ENCODE measurements at places on chromosomes 11 and 22. TPM values are rescaled to one million over a fixed set of nuclear protein-coding genes. Genes with fewer than 3 reads are reported as not detected.
A peak's percentile ranks its signal among the peaks of the same experiment; 100 is the strongest.

DNA sequence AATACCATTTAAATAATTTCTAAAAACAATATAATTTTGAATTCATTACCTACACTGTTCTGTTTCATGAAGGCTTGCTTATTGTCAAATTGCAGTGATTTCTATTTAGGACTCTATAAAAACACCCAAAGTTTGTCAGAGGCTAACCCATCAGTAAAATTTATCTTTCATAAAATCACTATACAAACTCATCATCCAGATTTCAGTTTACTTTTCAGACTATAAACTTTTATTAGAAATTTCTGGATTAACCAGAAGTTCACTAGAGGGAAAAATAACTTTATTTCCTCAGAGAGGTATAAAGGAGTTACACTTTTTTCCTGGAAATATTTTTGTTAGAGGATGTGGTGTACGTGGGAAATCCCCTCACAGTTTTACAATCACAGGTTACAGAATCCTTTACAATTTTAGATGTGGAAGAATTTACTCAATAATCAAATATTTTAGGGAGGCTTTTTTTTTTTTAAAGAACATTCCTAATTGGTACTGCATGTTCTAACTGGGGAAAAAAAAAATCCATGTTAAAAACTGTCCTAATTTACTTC, 176.7 kb downstream of the SWAP70 start:
- DNase-seq: no peak

DNA sequence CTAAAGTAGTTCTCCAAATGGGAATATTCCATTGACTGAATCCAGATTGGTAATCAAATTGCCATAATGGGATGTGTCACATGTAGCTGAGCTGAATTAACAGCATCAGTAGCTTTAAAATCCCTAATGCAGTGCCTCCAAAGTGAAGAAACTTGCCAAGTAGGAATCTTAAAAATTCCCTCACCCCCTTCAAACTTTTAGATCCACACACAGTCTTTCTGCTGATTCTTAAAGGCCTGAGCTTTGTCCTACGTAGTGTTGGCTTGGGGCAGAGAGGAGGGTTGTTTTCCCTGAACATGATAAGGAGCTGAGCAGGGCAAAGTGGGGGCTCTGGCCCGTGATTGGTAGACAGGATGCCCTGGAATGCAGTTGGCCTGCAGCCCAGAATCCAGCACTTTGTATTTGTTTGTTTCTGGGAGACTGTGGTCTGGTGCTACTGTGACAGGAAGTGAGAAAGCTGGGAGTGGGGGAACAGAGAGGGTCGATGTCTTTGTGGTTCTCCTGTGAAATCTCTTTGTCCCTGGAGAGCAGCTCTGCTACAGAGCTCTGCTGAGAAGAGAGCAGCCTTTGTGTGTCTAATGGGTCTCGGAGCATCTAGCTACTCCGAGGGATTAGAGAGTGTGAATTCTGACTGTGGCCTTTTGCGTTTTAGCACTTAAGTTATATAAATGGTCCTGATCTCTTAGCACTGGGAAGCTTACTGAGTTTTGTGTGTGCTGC, 16.9 kb downstream of the CTNND1 start:
- DNase-seq: peak; percentile 98

The GGTLC3 gene
- total RNA-seq: not detected

The CASP4 gene
- 133 TPM for total RNA-seq

DNA sequence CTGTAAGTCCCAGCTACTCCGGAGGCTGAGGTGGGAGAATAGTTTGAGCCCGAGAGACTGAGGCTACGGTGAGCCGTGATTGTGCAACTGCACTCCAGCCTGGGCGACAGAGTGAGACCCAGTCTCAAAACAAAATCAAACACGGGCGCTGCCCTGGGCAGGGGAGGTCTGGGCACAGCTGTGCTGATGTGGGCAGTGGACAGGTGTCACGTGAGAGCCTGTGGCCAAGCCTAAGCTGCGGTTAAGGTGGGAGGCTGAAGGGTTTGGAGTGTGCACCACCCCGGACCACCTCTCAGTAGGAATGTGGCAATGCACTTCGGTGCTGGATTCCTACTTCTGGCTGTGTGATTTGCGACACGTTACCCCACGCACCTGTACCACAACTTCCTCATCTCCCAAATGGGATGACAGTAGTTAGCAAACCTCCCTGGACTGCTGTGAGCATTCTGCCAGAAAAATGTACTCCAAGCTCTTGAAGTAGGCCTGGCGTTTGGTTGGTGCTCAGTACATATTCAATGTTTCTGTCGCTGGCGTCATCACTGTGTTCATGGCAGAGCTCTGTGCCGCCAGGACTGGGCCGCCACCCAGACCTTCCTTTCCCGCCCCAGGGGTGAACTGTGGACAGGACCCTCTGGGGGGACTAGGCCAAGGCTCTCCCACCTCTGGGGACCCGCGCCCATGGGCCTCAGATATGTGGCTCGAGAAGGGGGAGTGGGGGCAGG, 807 bp upstream of the ZNF74 start:
- DNase-seq: no peak

The PLAAT2 gene
- total RNA-seq: not detected

The NAALAD2 gene
- total RNA-seq: 1.9 TPM

The MADD gene
- total RNA-seq: 27.2 TPM

DNA sequence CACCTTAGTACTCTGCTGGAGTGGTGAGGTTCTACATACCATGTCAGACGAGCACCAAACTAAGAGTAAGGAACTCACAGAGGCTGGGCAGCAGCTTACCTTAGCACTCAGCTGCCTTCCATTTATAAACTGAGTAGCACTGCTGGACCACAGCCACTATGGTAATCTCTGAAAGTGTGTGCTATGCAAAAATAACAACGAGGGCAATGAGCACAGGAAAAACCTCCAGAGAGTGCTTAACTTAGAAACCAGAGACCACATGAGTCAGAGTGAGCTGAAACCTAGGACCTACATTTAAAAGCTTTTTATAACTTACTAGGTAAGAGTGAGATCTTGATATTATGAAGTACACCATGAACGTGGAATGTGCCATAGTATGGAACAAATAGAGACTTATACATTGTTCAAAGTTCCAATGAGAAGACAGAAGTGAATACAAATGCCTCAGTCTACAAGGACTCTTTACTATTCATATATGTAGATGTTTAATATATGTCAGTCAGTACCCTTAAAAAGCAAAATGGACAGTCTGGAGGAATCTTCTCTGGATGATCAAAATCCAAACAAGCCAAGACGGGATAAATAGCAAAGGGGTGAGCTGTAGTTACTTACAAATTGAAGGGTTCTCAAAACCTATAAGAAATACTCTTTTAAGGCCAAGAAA, 17.2 kb upstream of the CD59 start:
- peak; percentile 30 for DNase-seq

- peak; percentile 72 for DNase-seq
Observed at GRCh38 chr11:128949791-128950454, 7.3 kb upstream of the TP53AIP1 start.

DNA sequence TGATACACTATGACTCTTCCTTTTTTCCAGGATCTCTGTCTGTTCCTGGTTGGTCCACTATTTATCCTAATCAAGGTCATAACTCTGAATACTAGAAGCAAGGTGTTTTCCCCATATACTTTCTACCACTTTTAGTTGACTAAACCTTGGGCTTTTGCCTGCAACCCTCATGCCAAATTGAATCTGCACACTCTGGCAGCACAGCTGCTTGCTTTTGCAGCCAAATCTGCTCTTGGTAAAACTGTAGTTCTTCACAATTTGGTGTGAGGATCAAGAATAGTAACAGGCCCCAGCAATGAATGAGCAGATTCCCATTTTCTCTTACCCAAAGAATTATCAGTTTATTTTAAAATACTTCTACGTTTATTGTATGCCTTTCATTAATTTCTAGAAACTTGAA, 586.5 kb upstream of the CNTN5 start:
- DNase-seq: no peak

GRCh38 chr11:44779736-44780520, 53.2 kb downstream of the TSPAN18 start:
- no peak for DNase-seq

Measured in fibroblast of villous mesenchyme (primary cell).